Stimulated activated CD8-positive, alpha-beta memory T cell treated with anti-CD3 and anti-CD28 coated beads, Interleukin-4, amount 100 ng/mL, for 1 hour (primary cell): ENCODE measurements at places on chromosomes 7 and 10.

- DNase-seq, result no peak
Measured at GRCh38 chr7:85021101-85021704, 165.7 kb downstream of the SEMA3D start.

GRCh38 chr7:52271703-52272102 lies 763.7 kb upstream of the POM121L12 start:
- no peak for DNase-seq

DNA sequence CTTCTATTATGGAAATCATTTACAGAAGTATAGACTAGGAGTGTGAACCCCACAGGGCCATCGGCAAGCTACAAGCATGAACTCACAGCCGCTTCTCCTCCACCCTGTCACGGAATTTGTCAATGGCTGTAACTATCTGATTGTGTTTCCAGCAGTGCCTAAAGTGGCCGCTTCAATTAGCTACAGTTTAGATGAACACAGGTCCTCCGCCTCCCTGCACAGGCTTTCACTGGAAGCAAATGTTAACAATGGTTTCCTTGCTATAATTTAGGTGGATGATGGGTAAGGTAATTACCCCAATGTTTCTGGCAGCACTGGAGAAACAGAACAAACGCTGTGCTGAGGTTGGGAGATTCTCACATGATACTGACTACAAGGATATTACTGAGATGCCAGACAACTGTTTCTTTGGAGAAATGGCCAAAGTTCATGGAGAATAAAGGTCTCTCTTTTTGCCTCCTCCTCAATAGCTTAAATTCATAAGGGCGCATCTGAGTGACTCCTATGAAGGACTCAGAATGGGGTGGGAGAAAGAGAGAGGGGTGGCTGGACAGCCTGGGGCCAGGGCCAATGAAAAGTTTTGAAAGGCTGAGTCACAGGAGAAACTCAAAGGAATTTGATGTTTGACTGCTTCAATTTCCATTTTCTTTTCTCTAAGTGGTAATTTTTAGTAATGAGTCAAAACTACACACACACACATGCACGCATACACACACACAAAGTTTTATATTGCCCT lies 78.9 kb downstream of the SVIL start:
- no peak for DNase-seq

DNA sequence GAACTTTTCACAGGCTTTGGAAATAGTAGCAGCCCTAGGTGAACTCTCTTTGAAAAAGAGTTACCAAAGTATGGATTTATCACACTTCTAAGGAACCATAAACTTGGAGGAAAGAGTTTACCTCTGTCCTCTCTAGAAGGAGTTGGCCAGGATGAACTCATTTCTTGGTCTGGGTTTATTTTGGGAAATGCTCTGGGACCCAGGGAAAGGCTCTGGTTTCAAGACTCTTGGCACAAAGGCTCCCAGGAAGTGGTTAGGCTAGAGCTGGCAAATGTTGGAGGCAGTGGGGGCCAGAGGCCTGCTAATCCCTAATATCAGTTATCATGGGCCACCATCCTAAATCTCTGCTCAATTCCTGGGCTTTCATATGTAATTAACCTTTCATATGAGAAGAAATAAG lies 36.3 kb upstream of the CDK6 start:
- no peak for DNase-seq

- peak; percentile 84 for DNase-seq
Measured at GRCh38 chr10:12348870-12349628, at the start of gene CAMK1D. Gene CAMK1D, plus strand, starts transcription at chr10:12349547.

DNA sequence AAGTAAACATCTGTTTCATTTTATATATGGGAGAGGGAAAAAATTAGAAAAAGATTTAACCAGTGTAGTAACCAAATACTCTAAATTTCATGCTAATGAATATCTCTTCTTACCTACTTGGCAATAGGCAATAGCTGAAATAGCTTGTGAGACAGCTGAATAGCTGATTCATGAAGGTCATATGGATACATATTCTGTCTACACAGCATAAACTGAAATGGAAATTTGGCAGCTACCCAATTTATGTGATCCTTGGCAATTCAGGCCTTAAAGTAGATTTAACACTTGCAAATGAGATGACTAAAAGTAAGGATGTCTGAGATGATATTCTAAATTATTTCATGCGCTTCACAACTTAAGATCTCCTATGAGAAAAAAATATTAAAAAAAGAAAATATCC lies 261.2 kb upstream of the SEMA3A start:
- no peak for DNase-seq

GRCh38 chr10:11294831-11295450 lies 277.3 kb downstream of the CELF2 start:
- no peak for DNase-seq

GRCh38 chr7:145850636-145851035 lies 266.0 kb upstream of the CNTNAP2 start:
- DNase-seq, result no peak

DNA sequence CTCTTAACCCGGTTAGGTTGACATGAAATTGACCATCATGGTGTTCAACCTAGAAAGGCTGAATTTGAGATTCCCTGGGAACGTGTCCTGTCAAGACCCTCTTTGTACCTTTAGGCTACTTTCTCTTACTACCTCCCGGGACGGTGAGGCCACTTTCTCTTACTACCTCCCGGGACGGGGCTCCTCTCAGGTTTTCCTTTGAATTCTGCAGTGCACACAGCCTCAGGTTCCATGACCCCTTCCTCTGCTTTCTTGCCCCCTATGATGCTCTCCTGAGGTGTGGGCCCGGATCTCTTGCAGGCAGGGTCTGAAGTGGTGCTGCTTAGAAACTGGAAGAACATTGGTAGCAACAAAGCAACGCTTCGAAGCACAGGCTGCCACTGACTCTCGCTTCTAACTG lies 155.3 kb downstream of the CAMK1D start:
- no peak for DNase-seq

GRCh38 chr10:19111501-19112267 lies 63.1 kb downstream of the MALRD1 start:
- no peak for DNase-seq

DNA sequence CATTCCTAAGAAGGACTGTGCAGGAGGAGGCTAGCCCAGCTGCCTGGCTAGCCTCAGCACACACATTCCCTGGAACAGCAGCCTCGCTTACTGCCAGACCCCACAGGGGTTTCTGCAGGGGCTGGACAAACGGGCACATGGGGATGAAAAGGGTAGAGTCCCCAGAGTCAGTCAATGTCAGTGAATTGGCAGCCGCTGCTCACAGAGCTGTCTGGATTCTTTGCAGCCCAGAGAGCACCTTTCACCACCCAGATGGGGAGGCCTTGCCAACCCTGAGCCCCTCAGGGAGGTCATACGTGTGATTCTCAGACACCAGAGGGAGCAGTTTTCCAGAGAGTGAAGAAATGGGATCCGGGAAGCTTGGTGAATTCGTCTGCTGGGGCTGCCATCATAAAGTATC lies 143.3 kb downstream of the KCNMA1 start:
- no peak for DNase-seq

DNA sequence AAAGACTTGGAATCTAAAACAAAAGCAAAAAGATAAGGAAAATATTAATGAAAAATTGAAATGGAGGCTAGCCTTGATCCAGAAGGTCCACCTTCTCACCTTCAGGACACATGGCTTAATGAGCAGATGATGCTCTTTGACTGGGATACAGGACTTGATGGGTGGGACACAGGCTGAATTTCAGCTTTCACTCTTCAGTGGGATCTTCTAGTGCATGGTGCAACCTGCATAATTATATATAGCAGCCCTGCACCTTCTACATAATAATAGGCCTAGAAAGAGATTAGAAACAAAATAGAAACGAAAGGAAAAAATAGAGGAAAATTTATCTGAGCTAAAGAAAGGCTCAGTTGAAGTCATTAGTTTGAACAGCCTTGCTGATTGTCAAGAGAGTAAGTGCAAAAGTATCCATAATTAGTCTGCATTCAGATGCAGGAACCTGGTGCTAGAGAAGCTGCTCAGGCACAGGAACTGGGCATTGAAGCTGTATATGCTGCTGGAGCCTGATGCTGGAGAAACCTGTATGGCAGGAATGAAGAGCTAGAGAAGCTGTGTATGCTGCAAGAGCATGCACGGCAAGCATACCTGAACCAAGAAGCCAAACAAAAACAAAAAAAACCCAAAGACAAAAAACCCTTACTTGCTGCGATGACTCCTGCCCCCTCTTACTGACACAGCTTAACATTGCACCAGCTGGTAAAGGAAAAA lies 19.4 kb downstream of the MKLN1 start:
- no peak for DNase-seq

DNA sequence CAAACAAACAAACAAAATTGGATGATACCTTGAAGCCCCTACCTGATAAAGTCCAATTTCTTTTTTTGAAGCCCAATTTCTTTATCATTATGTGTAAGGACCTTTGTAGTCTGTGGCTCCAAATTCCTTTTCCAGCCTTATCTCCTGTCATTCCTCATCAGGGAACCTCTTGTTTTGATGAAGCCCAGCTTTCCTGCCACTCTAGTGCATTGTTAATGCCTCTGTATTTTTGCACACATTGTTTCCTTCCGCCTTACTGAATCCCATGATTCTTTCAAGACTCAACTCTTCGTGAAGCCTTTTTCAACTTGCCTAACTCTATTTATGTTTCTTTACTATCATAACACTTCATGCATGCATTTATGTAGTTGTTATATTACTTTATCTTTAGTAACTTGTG lies 3.3 kb downstream of the FBH1 start:
- no peak for DNase-seq

- no peak for DNase-seq
Measured at GRCh38 chr7:35777121-35777520, 23.7 kb upstream of the SEPTIN7 start.

DNA sequence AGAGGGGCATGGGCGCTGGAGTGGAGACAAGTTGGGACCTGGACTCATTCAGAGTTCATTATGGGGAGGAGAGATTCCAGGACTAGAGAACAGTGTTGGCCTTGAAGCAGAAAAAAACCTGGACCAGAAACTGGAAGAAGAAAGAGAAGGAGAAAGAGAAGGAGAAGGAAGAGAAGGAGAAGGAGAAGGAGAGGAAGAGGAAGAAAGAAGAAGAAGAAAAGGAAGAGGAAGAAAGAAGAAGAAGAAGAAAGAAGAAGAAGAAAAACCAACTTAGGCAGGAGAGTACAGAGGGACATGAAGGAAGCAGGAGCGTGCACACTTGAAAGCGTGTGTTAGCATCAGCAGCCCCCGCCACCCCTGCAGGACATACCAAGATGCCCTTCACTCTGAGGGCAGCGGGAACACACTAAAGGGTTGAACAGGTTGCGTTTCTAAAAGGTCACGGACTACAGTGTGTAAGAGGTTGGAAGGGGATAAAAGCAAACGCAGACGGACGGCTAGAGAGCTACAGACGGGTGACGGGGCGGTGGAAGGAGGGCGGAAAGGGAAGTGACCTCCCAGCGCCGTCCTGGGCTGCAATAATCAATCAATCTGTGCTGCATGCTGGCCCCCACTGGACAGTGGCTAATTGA lies 95.3 kb downstream of the SEC61G start:
- no peak for DNase-seq

DNA sequence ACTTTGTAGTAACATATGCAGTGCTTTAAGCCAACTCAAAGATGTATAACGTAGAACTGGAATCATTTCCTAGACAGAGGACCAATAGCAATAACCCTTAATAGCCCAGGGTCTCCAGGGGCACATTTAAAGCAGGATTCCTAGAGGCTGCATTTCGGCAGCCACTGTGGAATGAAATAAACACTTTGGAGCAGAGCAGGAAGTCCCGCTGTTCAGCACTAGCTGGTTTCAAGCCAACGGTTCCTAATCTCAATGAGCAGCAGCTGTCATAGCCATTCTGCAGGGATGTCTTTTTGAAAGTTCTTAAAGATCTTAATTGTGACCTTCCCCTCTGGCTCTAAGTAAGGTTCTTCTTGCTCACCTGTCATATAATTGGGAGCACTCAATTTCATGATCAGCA lies 18.4 kb upstream of the MACROH2A2 start:
- DNase-seq, result no peak

DNA sequence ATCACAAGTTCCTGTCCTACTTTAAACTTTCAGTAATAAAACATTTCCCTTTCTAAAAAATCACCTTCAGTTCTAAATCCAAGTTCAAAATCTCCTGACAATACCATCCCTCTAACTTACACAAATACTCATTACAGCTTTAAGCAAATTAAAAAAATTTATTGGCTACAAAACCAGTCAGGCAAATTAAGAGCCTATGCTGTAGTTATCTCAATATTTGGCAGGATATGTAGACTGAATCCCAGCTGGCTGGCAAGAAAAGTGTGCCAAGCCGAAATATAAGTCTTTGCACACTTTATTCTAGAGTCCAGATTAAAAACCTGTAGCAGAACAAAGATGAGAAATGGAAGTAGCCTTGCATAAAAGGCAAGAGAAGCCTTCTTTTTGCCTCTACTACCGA lies 9.5 kb downstream of the WAPL start:
- no peak for DNase-seq

DNA sequence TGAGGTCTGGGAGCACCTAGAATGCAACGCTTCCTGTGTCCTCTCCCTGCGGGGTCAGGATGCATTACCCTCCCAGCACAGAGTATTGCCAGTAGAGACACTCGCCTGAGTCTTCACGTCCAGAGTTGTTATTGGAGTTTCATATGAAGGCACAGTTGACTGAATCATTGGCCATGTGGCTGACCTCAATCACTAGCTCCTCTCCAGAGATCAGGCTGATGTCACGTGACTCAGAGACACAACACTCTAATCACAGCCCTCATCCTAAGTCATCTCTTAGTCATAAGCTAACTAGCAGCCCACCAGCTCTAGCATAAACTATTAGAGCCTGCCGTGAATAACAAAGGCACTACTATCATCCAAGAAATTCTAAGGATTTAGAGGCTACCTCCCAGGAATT lies 107.8 kb downstream of the HECW1 start:
- DNase-seq, result no peak

DNA sequence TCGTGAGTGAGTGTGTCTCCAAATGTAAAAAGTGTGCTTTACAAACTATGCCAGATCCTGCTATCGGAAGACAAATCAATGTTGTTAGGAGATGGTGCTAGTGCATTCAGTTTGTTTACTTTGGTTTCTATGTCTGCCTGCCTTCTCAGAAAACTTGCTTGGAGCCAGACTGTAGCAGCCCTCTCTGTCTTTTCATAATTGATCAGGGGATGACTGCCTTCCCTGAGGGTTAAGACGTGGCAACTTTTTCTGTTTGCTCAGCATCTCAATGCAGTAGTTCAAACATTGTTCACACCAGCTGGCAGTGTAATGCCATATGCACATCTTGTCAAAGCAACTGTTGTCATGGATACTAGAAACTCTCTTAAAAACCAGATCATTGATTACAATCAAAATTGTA lies 118.5 kb downstream of the FOXP2 start:
- DNase-seq, result no peak
